ENCODE measurements at places on chromosomes 4 and X. TPM values are rescaled to one million over a fixed set of nuclear protein-coding genes. Genes with fewer than 3 reads are reported as not detected.

C4orf17 gene
- total RNA-seq, result not detected

FRMD7 gene
- total RNA-seq, result not detected

PRR32 gene
- not detected for total RNA-seq

IL13RA2 gene
- total RNA-seq, result 15.2 TPM

MCF2 gene
- total RNA-seq, result not detected

DCLK2 gene
- total RNA-seq, result 3.5 TPM

ZNF630 gene
- total RNA-seq, result 1.4 TPM

ADGRG4 gene
- total RNA-seq, result not detected

WFS1 gene
- total RNA-seq, result 41.2 TPM

SPANXN3 gene
- total RNA-seq, result not detected

TMEM271 gene
- total RNA-seq, result not detected

ZNF280C gene
- total RNA-seq, result 4.0 TPM

BMPR1B gene
- total RNA-seq, result 0.29 TPM

RTL9 gene
- 0.18 TPM for total RNA-seq

MYOZ2 gene
- total RNA-seq, result not detected

ARSJ gene
- total RNA-seq, result 24.5 TPM

CYSLTR1 gene
- total RNA-seq, result not detected

AFP gene
- total RNA-seq, result 1.2 TPM

CSAG3 gene
- total RNA-seq, result not detected

C4orf54 gene
- total RNA-seq, result not detected

FAM149A gene
- 0.86 TPM for total RNA-seq

FABP2 gene
- total RNA-seq, result not detected

CT45A5 gene
- not detected for total RNA-seq

SSR4 gene
- 261 TPM for total RNA-seq

PLP1 gene
- 1.8 TPM for total RNA-seq

UGT2B10 gene
- total RNA-seq, result not detected

ITGB1BP2 gene
- 1.2 TPM for total RNA-seq

ODAPH gene
- not detected for total RNA-seq

TKTL2 gene
- total RNA-seq, result not detected

IDS gene
- 20.2 TPM for total RNA-seq

TEX13A gene
- not detected for total RNA-seq

ARHGAP24 gene
- total RNA-seq, result 14.5 TPM
